ENCODE measurements at places on chromosomes 12 and 14. TPM values are rescaled to one million over a fixed set of nuclear protein-coding genes. Genes with fewer than 3 reads are reported as not detected.

DNA sequence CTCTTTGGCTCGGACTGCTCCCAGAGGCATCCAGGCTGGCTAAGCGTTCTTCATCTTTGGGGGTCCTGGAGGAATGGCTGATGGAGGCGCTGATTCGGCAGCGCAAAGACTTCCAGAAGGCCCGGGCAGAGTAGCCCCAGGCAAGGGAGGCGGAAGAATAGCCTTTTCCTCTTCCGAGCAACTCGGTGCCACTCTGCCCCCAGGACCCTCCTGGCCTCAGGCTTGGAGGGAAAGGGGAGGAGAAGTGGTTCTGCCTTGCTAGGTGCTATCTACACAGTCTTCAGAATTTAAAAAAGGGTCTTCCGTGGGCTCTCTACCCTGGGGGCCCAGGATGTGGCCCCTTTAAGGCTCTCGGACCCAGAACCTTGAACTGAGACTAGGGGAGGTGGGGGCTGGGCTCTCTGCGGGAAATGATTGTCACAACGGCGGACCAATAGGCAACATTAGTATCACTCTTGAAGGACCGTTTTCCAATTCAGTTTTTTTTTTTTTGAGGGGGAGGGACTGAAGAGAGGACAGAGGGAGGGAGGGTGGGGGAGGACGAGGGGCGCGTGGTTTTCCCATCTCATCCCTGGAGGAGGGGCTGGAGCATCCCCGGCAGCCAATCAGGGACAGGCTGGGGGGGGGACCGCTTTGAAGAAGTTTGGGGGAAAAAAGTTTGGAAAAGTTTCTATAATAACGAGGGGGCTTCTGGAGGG lies at the start of gene NFATC4:
NFATC4 (plus strand) TSS at position 671 of the 698 bp plus-strand sequence. CDS start 157 bp downstream, outside the sequence.
- DNase-seq: peak; percentile 57

RFX4 gene
- 52.1 TPM for total RNA-seq

OR6C70 gene
- total RNA-seq: not detected

DNA sequence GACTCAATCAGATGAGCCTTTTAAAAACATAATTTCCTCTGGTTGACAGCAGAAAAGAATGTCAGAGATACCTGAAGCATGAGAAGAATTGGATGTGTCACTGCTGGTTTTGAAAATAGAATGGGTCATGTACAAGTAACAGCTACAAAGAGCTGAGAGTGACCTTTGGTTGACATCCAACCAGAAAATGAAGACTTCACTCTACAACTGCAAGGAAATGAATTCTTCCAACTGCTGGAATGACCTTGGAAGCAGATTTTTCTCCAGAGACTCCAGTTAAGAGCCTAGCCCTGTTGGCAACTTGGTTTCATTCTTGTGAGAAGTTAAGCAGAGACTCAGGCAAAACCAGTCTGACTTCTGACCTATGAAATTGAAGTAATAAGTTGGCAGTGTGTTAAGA lies 505.9 kb downstream of the SLC16A7 start:
- no peak for DNase-seq

GPR162 gene
- total RNA-seq: 16.4 TPM

SIX1 gene
- total RNA-seq: 0.44 TPM

- DNase-seq: no peak
These were observed 310.7 kb downstream of the AEBP2 start for GRCh38 chr12:19749906-19750574.

TBC1D30 gene
- 2.6 TPM for total RNA-seq

GRCh38 chr12:87661786-87662377 lies 367.3 kb downstream of the C12orf50 start:
- no peak for DNase-seq

- DNase-seq: peak; percentile 90
These were observed 31.9 kb upstream of the ZFP36L1 start for GRCh38 chr14:68824517-68825347.

- no peak for DNase-seq
These were observed 323.3 kb downstream of the FOXG1 start for GRCh38 chr14:29089849-29090248.

SETD1B gene
- 25.9 TPM for total RNA-seq

RAD51AP1 gene
- 48.2 TPM for total RNA-seq

DNA sequence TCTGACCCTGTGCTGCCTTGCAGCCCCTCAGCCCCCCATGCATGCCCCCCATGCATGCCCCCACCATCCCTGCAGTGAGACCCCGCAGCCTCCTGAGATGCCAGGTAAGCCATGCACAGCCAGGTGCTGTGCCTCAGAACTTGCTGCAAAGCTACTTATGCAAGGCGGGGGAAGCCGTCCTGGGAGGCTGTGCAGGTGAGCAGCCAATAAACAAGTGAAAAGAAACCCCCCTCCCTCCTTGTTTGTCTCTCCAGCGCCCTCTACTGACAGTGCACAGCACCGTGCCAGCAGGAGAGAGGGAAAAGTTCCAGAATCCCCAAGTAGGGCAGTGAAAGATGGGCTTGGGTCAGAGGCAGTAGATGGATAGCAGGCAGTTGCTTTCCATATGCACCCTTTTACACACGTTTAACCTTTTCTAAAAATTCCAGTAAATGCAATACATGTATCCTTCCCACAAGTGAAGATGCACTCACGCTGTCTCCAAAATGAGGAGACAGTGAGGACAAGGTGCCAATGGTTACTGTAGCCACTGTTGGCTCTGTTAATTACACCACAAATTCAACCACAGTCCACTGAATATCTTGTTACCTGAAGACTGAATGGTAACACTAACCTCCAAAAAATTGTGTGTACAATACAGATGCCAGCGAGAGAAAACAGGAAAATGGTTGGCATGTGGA lies 18.0 kb downstream of the TNFAIP2 start:
- no peak for DNase-seq

DNA sequence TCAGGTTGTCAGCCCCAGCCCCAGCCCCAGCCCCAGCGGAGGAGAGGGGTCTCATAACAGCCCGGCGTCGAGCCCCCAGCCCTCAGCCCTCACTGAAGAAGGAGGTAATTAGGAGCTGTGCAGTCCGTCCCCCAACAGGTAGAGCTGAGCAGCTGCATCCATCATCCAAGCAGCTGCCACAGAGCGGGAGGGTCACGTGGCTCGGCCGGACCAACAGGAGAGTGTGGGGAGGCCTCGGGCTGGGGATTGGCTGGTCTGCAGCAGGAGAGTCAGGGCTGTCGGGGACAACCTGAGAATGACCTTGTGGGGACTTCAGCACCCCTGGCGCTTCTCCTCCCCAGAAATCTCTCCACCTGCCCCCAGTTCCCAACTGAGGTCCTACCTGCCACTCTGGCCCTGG lies 29.6 kb downstream of the SMUG1 start:
- peak; percentile 27 for DNase-seq

GRCh38 chr12:76790564-76791552 lies 26.9 kb downstream of the ZDHHC17 start:
- DNase-seq: no peak

GRCh38 chr12:105418821-105419291 lies 88.4 kb downstream of the C12orf75 start:
- DNase-seq: no peak

DNA sequence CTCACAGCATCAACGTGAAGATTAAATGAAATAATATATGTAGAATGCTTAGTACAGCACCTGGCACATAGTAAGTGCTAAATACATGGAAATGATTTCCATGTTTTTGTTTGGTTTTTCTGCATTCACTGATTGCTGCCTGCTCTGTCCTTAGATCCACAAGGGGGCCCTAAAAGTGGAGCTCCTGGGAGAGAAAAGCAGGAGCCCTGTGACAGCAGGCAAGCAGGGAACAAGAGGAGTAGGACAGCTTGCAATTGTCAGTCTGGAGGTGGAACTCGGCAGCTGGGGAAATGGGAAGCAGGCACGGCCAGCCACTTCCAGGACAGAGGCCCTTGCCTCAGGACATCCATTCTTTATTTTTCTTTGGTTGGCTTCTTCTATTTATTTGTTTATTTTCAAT lies 292.9 kb downstream of the BMP4 start:
- DNase-seq: no peak

- DNase-seq: no peak
These were observed 73.2 kb downstream of the RCOR1 start for GRCh38 chr14:102665621-102666020.

DNA sequence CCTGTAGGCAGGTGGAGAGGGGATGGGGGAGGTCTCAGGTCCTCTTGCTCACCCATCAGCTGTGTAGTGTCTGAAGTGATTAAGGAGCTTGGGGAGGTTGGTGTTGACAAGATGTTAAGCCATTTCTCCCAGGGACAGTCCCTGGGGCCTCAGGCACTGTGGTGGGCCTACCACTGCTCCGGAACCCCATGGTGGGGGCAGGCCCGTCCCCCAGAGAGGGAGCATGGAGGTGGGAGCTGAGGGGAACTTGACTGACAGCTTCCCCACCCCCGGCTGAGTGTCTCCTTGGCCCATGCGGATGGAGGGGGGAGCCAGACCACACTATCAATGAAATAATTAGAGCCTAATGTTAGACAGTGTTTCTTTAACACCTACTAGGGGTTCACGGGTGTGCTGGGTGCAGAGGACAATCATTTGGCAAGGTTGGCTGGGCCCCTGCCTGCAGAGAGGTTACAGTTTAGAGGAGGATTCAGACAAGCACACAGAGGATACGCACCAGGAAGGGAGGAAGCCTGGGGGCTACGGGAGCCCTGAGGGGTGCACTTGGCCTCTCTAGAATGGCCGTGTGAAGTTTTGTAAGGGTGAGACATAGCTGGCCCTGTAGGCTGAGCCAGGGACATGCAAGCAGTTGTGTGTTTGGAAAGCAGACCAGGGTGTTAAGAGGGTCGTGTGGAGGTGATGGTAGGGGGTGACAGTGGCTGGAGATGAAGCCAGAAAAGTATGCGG lies 19.3 kb upstream of the KRT80 start:
- DNase-seq: no peak

DNA sequence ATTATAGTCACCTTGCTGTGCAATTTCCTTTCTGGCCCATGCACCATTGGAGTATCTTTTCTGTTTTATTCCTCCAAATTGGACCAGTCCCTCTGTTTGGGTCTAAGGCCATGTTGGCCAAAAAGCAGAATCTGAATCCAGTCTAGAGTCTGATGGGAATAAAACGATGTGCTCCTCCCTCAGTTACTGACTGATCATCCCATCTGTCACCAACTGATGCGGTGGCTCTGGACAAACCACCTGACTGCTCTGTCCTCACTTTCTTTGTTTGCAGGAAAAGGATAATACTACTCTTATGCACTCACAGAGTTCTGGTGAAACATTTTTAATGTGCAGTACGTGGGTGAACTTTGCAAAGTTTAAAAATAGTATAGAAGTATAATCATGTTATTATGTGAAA lies 120.2 kb upstream of the HIF1A start:
- no peak for DNase-seq

DNA sequence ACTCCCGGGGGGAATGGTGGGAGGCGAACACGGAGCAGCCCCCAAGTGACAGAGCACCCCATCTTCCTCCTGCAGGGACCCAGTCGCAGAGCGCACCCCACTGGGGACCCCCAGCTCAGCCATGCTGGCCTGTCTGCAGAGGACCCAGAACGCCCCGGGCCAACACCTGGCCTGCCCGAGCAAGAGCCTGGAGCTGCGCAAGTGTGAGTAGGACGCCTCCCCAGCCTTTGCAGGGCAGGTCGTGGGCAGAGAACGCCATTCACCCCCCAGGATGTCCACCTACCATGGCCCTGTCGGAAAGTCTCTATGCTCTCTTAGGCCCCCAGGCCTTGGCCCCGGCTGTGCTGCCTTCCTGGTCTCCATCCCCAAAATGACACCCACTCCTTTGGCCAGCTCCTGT lies 30.4 kb downstream of the FAM222A start:
- no peak for DNase-seq

DNA sequence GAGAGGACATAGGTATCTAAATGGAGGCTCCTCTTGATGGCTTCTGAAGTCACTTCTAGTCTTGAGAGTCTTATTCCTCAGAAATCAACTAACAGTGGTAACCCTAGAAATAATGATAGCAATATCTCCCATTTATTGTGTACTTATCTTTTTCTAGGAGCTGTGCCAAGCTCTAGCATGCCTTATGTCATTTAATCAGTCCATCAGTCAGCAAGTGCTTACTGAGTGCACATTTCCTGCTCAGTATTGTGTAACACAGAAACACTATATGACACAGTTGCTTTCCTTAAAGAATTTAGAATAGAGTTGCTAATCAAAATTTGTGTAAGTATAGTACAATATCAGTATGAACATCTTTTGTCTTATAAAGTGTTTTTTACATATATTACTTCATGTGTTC lies 36.6 kb downstream of the KRT76 start:
- no peak for DNase-seq
